HL-60 (cell line): ENCODE measurements at places on chromosomes 3 and 15.

DNA sequence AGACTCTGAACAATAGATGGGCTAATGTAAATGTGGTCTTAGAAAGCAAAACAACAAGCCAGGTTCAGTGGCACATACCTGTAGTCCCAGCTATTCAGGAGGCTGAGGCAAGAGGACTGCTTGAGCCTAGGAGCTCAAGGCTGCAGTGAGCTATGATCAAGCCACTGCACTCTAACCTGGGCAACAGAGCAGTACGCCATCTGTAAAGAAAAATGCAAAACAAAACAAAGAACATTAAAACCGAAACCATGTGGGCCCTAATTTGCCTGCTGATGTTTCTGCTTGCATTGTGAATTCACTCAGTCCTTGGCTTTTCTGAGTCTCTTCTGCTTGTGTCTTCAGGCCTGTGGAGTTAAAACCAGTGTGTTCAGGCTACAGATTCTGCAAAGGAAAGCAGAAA lies 56.7 kb downstream of the CCNL1 start:
- DNase-seq = no peak

GRCh38 chr3:49775538-49775937 lies 10.8 kb downstream of the IP6K1 start:
- no peak for DNase-seq

- DNase-seq = no peak
Measured at GRCh38 chr3:102450976-102451375, 16.2 kb downstream of the ZPLD1 start.

DNA sequence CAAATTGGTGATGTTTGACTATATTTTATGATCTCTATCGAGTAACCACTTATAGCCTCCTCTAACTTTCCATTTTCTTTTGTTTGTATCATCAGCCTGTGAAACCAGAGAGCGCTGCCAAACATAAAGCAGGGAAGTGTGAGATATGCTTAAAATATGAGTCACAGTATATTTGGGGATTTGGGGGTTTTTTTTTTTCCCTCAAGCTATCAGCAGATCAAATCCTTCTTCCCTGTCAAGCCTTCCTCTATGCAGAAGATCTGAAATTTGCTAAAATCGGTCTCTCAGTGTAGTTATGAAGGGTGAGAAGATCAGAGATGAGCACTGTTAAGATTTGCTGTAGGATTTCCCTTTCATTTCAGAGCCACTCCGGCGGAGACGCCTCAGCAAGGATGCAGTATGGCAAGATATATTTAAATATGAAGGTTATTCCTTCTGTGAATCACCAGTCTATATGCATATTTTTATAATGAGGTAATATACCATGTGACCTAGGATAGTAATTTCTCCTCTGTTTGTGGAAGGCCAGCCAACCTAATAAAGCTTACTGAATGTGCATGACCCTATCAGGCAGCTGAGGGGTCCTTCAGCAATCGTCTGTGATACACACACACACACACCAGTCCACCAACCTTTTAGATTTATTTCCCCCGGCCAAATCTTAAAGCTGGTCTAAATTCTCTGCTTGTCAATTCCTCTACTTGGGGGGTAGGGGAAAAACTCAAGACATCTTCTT lies 474.1 kb downstream of the FOXP1 start:
- DNase-seq = no peak

GRCh38 chr15:45428491-45428890 lies 50.1 kb upstream of the GATM start:
- DNase-seq = no peak

GRCh38 chr15:56640549-56640948 lies 92.8 kb downstream of the ZNF280D start:
- DNase-seq = no peak

- no peak for DNase-seq
Measured at GRCh38 chr3:12986521-12986920, 86.7 kb downstream of the IQSEC1 start.

- no peak for DNase-seq
Measured at GRCh38 chr15:96404560-96404959, 74.1 kb downstream of the NR2F2 start.

DNA sequence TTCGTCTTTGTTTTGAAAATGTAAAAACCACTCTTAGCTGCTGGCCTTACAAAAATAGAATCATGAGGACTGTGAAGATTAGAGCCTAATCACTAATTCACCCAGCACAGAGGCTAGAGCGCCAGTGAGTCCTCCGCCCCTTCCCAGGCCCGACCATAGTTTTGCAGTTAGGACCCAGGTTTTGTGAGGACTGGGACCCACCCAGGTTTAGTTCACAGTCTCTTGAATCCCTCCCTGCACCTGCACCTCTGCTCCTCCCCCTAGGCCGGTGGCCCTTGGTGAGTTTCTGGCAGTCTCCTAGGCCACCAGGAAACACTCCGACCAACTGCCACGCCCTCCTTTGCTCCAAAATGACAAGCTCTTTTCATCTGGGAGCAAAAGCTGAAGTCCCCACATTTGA lies 136.0 kb upstream of the CCDC54 start:
- DNase-seq = no peak

- DNase-seq = no peak
Measured at GRCh38 chr3:56196700-56197099, 271.6 kb downstream of the ERC2 start.

- no peak for DNase-seq
Measured at GRCh38 chr3:138941259-138941885, 5.6 kb downstream of the FOXL2 start.

GRCh38 chr3:126370606-126371005 lies 13.4 kb upstream of the KLF15 start:
- no peak for DNase-seq

DNA sequence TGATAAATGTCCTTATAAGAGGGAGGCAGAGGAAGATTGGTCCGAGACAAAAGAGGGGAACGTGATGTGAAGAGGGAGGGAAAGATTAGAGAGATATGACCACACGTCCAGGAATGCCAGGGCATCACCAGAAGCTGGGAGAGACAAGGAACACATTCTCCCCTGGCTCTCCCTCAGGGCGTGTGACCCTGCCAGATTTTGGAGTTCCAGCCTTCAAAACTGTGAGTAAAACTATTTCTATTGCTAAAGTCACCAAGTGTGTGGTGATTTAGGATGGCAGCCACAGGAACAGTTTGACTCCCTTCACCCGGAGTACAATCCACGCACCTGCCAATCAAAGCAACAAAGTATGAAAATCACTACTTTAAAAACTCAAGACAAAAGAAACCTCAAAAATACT lies 32.1 kb upstream of the TJP1 start:
- DNase-seq = no peak

GRCh38 chr15:70199124-70199482 lies 101.4 kb upstream of the TLE3 start:
- no peak for DNase-seq

DNA sequence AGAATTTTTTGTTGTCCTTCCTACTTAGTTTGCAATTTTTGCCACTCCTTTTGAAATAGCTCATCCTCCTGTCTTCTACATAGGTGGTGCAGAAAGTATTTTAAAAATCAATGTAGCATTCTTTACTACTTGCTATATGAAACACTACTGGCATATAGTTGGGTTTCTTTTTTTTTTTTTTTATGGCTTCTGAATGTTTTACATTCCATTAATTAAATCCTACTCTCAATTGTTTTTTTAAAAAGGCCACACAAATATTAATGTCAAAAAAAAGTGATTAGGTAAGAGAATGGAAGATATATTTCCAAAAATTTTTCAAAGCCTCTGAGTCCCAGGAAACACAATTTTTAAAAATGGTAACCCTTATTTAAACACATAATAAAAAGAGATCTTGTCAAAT lies 262.6 kb downstream of the MAGI1 start:
- DNase-seq = no peak

- peak; percentile 63 for DNase-seq
Measured at GRCh38 chr3:151379083-151379734, 5.3 kb downstream of the P2RY12 start.

GRCh38 chr3:57627976-57628375 lies 30.8 kb upstream of the ARF4 start:
- DNase-seq = no peak

- no peak for DNase-seq
Measured at GRCh38 chr3:119700920-119701734, 1.7 kb upstream of the CFAP91 start.

DNA sequence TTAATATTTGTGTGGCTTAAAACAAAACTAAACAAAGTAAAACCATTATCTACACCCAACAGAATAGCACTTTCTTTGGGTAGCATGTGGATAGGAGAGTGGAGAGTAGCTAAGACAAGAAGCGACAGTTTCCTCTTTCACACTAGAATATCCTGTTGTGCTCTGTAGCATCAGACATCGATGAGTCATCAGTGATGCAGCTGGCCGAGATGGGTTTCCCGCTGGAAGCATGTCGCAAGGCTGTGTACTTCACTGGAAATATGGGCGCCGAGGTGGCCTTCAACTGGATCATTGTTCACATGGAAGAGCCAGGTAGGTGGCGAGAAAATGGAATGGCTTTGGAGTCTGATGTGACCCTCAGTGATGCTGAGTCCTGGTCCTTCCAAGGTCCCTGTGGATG lies 108.1 kb downstream of the USP13 start:
- peak; percentile 2 for DNase-seq

- no peak for DNase-seq
Measured at GRCh38 chr3:141454906-141455602, 31.8 kb upstream of the RASA2 start.

DNA sequence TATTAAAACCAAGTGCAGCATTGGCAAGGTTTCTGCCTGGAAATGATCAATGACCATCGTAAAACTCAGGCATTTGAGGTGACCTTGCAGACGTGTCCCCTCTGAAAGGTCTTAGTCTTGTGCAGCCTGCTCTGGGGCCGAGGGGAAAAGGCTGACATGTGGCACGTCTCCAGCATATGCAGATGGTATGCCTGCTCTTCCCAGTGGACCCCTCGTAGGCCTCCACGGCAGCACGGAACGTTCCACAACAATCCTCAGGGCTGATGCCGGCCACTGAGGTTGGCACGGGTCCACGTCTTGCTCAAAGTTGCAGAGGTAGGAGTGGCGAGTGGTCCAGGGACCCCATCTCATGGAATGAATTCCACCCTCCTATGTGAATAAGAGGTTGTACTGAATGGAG lies 247.5 kb upstream of the LYSMD4 start:
- no peak for DNase-seq

DNA sequence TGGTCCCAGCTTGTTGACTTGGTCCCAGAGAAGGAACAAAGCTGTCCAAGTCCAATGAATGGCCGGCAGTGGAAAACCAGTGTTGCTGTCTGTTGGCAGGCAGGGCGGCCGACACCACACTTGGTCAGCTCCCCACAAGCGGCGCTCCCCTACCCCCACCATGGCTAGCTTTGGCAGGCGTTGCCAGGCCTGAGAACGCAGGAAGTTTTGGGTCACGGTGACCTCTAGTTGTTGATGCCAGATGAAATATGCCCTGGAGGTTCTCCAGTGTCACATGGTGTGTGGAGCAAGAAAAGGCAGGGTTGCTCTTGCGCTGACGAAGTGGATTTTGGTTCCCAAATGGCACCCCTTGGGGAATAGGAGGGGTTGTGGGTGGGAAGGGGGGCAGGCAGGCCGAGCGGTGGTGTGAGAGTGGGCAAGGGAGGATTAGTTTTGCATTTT lies 72.7 kb upstream of the TPRG1 start:
- DNase-seq = no peak

DNA sequence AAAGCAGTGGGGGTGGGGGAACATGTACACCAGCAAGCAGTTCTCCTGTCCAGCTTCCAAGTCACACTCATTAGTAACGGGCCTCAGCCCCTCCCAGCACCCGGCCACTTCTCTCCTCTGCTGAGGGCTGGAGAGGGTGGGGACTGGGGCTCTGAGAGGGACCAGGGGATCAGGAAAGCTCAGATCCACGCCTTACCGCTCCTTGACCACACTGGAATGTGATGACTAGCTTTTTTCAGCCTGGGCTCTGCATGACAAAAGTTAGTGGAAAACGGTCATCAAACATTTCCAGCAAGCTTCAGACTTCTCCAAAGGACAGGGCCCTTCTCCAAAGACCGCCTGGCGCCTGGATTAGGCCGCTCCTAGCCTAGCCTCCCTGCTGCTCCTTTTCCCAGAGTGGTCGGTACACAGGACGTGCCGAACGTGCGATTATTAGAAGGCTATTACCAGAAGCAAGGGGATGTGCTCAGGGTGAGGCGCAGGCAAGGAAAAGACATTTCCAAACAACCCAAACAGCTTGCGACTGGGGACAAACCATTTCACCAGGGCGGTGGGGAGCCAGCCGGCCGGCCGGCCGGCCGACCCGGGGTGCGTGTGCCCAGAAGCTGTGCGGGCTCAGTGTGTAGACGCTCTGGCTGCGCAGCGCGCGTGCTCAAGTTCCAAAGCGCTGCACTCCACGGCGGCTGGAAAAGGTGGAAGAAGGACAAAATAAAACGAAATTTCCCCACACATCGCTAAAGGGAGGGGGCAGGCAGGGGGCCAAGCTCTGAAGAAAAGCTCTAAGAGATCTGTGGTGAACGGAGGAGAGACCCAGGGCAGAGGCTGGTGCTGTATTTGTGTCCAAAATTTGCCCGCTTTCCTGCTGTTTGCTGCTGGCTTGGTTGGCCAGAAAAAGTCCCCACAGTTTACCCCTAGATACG lies 51.0 kb upstream of the SSR3 start:
- DNase-seq = peak; percentile 23

DNA sequence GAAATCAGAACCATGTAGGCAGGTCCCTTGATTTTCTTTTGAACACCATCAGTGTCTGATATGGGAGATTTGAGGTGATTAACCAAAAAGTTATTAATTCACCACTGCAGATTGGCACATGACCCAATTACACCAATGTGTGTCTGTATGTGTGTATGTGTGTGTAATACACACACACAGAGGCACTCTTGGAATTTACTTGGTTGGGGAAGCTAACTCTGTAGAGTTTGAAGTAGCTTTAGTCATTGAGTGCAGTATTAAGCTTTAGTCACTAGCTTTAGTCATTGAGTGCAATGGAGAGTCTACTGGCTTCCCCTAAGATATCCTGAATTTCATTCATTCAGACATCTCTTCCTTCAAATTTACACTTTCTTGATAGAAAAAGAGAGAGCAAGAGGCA lies 109.4 kb upstream of the C15orf61 start:
- no peak for DNase-seq

- no peak for DNase-seq
Measured at GRCh38 chr3:69747511-69748258, 8.4 kb downstream of the MITF start.

DNA sequence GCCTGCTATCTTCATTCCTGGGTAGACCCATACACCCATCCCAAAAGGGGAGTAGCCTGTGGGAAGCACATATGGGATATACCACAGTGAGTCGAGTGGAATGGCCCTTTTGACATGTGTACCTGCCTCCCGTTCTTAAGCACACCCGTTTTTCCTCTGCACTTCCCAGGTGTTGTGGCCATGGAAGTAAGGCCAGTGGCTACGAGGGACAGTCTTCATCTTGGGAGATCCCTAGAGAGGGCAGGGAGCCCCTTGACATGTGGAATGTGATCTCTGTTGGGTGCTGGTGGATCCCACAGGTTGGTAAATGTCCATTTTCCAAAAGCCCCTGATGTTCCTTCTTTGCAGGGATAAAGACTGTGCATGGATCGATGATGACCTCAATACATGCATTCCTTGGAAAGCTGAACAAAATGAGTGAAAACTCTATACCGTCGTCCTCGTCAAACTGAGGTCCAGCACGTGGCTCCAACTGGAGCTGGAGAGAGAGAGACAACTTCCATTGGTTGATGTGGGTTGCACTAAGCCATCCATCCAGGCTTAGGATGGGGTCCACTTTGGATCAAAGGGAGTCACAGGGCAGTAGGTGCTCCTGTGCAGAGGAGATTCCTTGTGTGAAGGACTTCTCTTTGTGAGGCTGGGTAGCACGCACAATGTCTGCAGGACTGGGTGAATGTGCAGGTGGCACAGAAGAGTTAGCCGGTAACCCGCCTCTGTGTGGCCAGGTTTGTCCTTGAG lies 136.8 kb downstream of the SNRPN start:
- no peak for DNase-seq

GRCh38 chr15:84142888-84143337 lies 92.7 kb upstream of the GOLGA6L4 start:
- peak; percentile 55 for DNase-seq

GRCh38 chr3:172189987-172190603 lies 150.7 kb downstream of the FNDC3B start:
- no peak for DNase-seq
